CD4-positive, alpha-beta T cell treated with Interleukin-10 for 1 hour (primary cell): ENCODE measurements at places on chromosomes 3 and 15.

DNA sequence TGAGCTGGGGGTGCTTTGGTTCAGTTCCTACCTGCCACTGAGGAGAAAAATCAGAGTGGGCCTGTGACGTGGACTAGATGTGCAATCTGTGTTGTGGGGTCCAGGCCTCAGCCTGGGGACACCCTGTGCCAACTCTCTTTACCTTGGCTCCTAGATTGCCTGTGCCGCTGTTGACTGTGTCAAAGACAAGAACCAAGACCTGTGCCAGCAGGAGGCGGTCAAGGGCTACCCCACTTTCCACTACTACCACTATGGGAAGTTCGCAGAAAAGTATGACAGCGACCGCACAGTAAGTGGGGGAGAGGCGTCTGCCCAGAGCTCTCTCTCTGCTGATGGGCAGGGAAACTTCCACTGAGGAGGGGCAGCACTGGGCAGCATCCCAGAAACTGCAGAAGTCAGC lies 40.6 kb upstream of the SEC22A start:
- no peak for DNase-seq

DNA sequence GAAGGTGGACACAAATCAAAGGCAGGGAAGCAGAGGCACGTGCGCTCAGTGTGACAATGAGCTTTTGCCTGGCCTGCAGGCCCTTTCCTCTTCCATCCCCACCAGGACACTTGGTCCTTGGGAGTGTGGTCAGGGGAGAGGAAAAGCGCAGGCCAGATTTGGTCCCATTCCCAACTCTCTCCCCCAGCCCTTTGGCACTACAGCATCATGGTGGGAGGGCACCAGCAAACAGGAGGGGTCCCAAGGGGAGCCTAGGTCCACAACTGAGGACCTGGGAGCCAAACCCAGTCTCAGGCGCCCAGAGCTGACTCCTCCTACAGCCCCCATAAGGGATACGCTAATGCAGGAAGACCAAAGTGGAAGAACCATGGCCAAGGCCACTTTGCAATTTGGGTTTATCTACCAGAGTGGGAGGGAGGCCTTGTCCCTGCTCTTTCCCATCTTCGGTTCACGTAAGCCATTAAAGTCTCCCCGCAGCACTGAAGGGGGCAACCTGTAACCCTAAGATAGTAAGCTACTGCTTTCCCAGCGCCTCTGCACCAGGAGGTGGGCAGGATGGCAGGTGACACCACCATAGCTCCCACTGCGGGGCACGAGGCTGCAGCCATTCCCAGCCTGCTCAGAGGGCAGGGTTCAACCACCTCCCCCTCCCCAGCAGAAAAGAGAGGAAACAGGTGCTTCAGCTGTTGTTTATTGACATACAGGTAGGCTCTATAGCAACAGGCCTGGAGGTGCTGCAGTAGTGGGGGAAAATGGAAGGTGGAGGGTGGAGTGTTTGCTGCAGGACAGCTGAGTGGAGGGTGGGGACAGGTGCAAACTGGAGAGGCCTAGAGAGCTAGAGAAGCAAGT lies 993 bp upstream of the GRAMD2A start:
- no peak for DNase-seq

DNA sequence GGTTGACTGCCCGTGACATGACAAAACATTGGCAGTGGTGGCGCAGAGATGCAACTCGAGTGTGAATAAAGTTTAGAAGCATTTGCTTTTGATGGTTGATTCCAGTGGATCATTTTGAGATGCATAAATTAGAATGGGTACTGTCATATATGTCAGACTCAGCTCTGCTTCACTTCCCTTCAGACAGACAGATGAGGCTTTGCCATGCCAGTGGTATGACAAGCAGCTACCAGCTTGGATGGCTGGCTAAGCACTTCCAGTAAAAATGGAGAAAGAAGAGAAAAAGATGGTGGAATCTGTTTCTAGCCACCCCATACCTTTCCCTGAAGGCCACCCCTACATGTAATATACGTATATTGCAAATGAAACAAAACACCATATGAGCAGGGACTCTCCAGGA lies 13.5 kb upstream of the CLEC3B start:
- DNase-seq: no peak

DNA sequence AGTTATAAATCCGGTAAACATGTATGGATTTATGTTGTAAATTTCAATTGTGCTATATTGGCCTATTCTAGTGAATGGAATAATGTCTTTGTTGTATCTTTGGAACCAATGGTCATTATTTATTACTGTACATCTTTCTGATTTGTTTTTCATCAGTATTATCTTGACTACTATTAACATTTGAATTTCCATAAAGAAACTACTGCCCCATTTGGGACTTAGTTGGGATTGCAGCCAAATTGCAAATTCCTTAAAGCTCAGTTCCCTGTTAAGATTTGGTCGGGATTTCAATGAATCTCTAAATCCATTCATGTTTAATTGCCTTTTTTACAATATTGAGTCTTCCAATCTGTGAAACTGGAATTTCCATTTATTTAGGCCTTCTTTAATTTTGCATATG lies 822.4 kb upstream of the CADM2 start:
- no peak for DNase-seq

DNA sequence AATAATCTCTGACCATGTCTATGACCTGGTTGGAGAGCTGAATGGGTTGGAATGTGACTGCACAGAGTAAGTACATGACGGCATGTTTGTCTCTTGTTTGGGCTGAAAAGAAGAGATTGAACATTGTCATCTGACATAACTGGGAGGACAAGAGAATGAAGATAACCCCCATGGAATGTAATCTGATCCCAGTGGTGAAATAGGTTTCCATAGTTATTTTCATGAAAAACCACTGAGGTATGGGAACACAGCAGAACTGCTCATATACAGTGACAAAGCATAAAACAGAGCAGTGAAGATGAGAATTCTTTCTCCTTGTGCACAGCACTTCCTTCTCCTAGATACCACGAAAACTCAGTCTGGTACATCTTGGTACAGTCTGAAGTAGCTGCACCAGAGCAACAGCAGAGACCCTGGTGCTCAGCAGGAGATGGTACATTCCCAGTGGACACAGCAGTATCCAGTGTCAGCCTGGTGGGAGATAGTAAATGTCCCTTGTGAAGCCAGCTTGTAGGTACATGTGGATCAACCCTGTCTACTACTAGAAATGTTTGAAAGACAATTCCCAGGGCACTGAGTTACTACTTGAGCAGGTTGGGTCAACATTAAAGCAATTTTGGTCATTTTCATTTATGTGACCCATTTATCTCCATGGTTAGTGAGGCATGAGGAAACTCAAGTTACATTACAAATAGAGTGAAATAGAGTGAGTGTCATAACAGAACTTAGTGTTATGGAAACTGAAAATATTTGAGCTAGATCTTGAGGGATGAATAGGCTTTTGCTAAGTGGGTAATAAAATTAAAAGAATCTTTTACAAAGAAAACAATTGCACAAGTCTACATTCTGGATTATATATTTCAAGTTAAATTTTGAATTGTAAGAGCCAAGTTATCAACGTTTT lies 178.3 kb downstream of the SUCNR1 start:
- DNase-seq: no peak

- DNase-seq: no peak
These were observed 119.2 kb downstream of the CORO2B start for GRCh38 chr15:68697711-68698690.

GRCh38 chr15:59349680-59350420 lies 22.8 kb downstream of the MYO1E start:
- no peak for DNase-seq

- DNase-seq: no peak
These were observed 61.6 kb downstream of the NBEAL2 start for GRCh38 chr3:47041114-47041513.

DNA sequence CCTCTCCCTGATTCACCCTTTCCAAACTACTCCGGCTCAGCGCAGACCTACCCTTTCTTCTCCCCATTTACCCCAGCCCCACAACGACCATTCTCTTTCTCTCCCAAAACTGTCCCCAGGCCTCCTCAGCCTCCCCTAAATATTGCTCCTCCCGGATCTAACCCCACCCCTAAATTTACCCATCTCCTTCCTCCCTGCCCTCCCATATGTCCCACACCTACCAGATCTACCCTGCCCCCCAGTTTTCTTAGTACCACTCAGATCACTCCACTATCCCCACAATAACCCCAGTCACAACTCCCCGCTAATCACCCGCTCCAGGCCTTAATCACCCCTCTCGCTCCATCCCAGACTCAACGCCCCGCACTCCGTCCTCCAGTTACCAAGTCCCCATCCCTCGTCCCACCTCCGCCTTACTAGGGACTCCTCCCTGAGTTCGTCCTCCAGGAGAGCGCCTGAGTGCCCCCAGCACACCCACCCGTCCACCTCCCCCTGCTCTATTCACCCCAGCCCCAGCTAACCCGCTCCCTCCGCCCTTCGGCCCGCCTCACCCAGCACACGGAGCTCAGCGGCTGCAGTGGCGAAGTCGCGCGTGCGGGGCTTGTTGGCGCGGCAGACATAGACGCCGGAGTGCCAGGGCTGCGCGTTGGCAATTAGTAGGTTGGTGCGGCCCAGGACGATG lies 18.6 kb upstream of the IGDCC3 start:
- DNase-seq: no peak

DNA sequence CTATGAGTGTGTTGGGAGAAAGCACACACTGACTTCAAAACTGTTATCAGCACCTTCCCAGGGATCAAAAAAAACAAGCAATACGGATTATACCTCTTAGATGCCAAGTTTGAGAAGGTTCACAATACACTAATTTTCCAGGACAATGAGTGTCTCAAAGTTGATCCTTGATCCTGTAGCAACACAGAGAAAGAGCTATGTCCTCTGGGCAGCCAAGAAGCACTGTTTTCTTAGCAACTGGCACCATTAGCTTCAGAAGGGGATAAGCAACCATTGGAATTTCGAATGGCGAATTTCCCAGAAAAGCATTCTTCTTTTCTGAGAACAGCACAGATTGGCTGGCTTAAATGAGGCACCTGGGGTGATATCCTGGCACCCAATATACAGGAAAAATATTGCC lies 270.3 kb upstream of the RORA start:
- no peak for DNase-seq

GRCh38 chr15:38828031-38828532 lies 263.5 kb upstream of the RASGRP1 start:
- DNase-seq: no peak

- peak; percentile 53 for DNase-seq
These were observed 10.1 kb upstream of the CAMK1 start for GRCh38 chr3:9779721-9780457.

DNA sequence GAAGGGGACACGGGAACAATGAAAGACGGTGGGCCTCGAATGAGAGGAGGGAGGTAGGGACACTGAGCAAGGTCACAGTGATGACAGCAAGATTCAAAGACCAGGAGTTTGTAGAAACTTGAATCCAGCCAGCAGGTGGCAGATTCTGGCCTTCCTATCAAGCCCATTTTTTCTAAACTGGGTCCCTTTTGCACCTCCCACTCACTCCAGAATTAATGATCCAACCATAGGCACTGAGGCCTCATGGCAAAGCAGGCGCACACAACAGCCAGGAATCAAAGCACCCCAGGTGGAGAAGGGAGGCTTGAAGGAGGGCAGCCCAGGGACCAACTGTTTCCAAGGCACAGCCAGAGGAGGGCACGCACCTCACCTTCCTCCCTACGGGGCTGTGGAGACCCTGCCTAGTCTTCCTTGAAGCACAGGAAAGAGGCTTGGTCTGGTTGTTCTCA lies 90.2 kb downstream of the ANP32A start:
- DNase-seq: peak; percentile 23

GRCh38 chr3:32780735-32781210 lies 37.0 kb upstream of the TRIM71 start:
- no peak for DNase-seq

DNA sequence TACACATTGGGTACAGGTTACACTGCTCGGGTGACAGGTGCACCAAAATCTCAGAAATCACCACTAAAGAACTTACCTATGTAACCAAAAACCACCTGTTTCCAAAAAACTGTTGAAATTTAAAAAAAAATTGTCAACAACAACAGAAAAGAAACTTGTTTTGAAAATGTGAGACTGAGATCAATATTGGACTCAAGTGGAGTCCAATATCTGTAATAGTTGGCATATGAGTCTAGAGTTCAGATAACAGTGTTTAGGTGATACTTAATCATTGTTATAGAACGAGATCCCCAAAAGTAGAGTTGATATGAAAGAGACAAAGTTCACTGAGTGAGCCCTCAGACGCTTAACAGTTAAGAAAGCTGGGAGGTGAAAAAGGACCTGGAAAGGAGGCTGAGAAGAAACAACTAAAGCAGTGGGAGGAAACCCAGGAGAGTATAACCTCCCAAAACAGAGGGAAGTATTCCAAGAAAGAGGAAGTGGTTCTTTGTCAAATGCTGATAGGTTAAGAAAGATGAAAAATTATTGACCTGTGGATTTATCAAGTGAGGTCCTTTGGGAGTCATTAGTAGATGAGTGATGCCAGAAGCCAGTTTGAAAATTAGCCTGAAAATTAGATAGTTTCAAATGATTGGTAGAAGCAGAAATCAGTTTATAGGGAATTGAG lies 388.6 kb upstream of the DPH6 start:
- no peak for DNase-seq

GRCh38 chr3:78707609-78708008 lies 1060.2 kb downstream of the ROBO1 start:
- DNase-seq: no peak

- no peak for DNase-seq
These were observed 63.6 kb downstream of the LINGO1 start for GRCh38 chr15:77568973-77569728.

DNA sequence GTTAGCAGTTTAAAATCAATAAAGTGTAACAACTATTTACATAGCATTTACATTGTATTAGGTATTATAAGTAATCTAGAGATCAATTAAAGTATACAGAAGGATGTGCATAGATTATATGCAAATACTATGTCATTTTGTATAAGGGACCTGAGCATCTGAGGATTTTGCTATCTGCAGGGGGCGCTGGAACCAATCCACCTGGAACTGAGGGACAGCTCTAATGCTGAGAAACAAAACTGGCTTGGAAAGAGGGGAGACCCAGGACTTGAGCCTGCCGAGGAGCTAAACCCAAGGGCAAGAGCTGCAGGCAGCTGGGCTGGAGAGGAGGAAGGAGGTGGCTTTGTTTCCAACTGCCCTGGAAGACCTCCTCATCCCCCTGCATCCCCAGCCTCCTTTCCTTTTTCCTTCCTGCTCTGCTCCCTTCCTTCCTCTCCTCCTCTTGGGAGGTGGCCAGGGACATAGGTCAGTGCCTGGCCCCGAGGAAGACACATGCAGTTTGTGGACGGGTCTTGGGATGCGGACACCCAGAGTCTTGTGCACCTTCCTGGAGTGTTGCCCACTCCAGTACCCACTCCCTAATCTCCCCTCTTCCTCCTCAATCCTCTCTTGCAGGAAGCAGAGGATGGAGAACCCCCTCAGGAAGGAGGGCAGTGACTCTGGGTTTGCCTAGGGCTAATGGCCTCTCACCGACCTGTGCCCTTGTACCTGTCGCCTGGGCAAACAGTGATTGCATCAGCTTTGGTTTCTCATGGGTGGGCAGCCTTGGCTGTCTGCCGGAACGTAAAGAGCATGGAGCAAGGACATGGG lies 825 bp upstream of the RTP3 start:
- peak; percentile 51 for DNase-seq

DNA sequence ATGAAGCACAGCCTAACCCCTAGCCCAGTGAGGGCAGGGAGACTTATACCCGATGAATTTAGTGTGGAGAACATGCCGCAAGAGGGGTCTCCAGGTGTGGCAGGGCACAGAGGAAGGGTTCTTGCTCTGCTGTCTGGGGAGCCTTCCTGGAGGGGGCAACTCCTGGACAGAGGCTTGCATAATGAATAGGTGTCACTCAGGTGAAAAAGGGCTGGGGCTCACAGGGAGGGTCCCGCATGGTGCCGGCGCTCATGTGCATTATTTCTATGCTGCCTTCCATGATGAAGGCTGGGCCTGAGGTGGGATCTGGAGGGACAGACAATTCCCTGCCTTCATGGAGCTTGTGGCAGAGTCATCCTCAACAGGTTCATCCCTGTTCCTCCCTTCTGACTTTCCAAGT lies 51.5 kb downstream of the ITGA11 start:
- no peak for DNase-seq
